ENCODE measurements at places on chromosomes 3 and 15.

DNA sequence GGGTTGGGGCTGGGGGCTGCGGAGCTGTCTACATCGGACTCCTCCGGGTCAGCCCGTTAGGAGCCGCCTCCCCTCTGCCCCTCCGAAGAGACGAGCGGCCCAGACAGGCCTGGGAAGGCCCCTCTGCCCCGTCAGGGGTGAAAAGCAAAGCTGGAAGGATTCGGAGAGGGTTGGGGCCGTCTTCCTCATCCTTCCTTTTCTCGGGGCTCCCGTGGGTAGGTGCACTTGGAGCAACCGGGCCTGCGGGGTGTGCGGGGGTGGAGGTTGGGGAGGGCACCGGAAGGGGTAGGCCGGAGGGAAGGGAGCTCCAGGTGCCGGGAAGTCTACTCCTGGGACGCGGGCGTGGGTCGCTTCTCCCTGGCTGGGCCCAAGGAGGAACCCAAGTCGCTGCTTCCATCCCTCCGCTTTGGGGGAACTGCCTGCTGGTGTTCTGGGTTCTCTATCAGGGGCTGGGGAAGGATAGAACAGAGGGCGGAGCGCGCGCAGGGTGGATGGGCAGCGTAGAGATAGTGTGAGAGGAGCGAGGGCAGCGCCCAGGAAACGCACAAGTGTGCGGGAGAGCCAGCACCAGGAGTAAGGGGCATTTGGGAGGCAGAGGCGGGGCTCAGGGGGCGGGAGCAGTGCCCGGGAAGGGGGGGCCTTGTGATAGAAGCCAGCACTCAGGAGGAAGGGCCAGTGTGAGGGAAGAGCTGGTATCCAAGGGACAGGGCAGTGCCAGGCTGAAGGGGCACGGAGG is 590 bp downstream of the POLR2H start:
- DNase-seq: peak; percentile 37

DNA sequence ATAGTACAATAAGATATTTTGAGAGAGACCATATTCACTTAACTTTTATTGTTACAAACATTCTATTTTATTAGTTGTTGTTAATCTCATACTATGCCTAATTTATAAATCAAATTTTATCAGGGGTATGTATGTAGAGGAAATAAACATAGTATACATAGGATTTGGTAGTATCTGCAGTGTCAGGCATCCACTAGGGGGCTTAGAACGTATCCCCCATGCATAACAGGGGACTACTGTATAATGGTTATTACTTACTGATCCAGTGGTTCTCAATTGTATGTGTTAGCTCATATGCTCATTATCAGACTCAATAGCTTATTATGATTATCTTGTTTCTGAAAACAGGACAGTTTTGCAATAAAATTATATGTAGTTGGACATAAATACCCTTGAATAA is 27.6 kb downstream of the CMC1 start:
- DNase-seq: no peak

DNA sequence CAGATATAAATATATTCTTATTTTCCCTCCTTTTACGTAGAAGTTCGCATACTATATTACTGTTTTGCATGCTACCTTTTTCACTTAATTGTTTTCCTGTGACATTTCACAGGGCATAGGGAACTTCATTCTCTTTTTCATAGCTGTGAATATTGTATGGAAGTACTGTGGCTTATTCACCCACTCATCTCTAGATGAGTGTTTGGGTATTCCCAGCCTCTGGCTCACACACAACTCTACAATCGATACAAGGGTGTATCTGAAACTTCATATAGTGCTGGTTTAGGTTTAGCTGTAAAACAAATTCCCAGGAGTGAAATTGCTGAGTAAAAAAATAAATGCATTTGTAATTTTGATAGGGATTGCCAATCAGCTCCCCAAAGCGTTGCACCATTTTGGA is 55.3 kb upstream of the MAGI1 start:
- no peak for DNase-seq

DNA sequence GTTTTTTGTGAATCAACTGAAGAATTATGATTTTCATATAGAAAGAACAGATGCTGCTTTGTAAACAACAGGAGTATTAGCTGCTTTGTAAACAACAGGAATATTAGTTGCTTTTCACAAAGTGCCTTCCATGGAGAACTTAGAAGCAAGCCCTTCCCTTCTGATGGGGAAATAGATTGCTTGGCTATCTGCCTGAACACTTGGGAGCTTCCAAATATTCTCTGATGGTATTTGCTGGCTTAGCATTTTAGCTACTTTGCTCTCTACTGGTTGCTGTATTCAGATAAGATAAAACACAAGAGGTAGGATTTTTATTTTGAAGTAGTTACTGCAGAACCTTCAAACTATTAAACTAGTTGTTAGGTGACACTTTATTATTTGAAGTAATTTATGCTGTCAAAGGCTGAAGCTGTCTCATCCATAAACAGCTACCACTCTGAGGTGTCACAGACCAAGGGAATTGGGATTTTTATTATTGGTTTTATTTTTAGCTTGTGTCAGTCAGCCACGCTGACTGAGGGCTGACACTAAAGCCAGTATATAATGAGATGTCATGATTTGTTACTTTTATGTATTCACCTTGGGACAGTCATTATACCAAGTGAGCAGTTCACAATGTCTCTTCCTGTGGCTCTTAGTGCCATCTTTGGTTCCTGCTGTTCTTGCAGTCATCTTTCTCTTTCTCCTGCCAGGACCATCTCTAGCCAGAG is 50.0 kb downstream of the ZIC1 start:
- DNase-seq: no peak
